ENCODE measurements at places on chromosomes 6 and 20.

DNA sequence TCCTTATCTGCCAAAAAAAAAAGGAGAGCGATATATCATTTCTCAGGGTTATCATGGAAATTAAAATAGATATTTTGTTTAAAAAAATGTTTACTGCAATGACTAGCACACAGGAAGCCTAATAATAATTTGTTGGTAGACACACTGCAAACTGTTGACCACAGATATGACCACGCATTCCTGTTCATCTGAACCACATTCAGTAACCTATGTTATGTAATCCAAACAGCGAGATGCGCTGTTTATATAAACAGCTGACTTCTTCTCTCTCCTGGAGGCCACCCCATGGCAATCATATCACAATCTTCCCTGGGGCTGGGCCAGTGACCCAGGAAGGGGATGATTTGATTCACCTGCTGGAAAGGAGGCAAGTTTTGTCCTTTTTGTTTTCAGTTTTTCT, 129.3 kb upstream of the UST start:
- DNase-seq = no peak

GRCh38 chr6:1380625-1381427, 8.6 kb upstream of the FOXF2 start:
- DNase-seq = no peak

DNA sequence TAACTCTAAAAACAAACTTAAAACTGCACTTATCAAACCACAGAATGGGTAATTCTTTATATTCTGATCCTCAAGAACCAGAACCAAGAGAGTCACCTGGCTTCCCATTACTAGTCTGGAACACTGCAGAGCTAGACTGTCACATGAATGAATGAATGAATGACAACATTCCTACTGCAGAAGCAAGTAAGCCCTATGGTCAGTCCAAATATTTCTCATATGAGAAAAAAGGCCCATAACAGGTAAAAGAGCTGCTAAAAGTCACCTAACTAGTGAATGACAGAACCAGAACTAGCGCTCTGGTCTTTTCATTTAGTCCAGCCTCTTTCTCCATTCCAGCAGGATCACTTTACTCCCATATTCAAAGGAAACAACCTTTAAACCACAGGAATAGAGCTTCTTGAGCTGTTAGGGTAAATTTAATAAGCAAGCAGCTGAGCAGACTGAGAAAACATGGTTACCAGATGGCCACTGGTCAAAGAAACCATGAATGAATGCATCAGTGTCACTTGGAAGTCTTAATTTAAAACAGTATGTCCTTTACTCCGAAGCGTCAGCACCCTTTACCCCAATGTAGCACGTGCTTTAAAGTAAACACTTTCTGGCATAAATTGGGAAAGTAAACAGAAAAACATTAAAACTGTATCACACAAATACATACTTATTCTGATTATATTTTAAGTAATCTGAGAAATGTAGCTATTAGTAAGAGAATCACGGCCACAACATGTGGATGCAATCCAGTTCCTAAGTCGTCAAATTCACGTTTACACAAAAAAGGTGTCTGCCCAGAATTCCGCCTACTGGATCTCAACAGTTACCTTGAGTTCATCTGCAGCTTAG, 1.4 kb downstream of the PREP start:
- peak; percentile 9 for DNase-seq

DNA sequence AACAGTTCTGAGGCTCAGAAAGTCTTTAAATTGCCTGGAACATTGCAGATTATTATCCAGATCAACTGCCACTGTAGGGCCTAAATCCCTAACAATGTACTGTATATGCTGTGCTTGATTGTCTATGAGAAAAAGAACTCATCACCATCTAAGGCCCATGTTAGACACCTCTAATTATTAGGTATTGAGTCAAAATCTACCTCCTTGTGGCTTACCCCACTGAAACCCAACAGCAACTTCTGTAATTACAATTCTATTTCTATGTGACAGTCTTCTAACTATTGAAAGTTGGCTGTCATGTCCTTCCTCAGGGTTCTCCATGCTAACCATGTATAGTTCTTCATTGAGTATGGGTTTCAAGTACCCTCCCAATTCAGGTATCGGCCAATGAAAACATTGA, 13.9 kb downstream of the MCM9 start:
- DNase-seq = no peak

DNA sequence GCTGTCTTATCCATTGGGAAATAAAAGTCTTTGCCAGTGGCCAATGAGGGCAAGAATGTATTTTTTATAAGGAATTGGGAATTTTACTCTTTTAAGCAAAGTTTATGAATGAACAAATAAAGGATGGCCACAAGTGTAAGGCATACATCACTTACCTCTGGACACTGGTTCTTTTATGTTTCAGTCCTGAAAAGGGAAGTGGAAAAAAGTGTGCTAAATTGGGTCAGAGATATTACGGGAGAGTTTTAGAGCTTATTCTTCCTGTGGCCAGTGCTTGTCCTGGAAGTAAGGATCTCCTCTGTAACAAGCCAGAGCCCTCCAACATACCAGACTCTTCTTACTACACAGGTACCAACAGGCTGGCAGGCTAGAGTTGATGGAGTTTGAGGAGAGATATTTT, 22.5 kb upstream of the RIPK1 start:
- no peak for DNase-seq

DNA sequence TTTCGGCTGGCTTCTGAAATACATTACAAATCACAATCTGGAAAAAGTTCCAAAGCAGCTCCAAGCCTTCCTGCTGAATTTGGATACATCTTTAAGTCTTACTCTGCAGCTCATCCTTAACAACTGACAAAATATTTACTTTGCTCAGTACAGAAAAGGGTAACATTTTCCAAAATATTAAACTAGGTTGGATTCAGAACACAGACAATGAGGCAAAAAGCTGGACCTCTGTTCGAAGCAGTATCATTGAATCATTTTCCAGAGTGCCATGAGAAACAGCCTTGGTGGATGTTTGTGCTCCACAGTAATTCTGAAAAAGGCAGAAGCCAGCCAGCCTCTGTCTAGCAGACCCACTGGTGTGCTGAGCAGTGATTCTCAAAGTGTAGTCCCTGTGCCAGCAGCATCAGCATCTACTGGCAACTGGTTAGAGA, 162.1 kb downstream of the AIG1 start:
- DNase-seq = no peak

GRCh38 chr20:49846206-49846807, 33.7 kb downstream of the SLC9A8 start:
- no peak for DNase-seq

GRCh38 chr20:7608250-7608649, 332.0 kb downstream of the HAO1 start:
- no peak for DNase-seq

- no peak for DNase-seq
These were observed 74.3 kb upstream of the HINT3 start for GRCh38 chr6:125882243-125882642.

DNA sequence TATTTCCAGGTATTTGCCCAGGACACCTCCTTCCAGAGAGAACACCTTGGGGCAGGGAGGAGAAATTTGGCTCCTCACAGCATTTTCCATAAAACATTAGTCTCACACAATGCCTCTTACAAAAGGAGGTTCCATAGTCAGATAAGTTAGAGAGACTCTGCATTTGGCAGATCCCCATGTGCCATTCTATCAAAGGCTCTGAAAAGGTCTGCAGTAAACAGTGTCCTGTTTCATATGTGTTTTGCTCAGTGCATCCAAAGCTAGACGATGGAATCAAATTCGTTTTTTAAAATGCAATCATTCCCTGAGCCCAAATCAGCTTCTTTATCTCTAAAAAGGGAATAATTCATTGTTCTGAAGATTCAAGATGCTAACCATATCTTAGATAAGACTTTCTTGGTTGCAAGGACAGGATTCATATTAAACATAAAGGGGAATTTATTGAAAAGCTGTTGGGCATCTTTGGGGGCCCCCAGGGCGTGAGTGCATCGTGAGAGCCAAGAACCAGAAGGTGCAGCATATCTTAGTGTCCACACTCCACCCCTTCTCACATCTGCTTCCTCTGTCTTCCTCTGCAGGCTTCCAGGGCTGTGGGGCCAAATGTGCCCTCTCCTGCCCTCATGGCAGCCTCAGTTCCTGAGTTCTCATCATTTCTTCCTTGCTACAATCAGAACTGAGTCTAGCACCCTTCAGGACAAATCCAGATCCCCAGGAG, 41.4 kb upstream of the MLN start:
- DNase-seq = no peak

GRCh38 chr20:1319462-1319861, 9.5 kb downstream of the SDCBP2 start:
- no peak for DNase-seq

- DNase-seq = no peak
These were observed 17.6 kb upstream of the MYLK2 start for GRCh38 chr20:31801508-31801907.

- no peak for DNase-seq
These were observed 162.1 kb upstream of the OGFRL1 start for GRCh38 chr6:71126506-71126905.

Measured in foreskin keratinocyte (primary cell).